Ammon's horn (tissue), 1 donor: ENCODE measurements at places on chromosomes 2 and 18.

DNA sequence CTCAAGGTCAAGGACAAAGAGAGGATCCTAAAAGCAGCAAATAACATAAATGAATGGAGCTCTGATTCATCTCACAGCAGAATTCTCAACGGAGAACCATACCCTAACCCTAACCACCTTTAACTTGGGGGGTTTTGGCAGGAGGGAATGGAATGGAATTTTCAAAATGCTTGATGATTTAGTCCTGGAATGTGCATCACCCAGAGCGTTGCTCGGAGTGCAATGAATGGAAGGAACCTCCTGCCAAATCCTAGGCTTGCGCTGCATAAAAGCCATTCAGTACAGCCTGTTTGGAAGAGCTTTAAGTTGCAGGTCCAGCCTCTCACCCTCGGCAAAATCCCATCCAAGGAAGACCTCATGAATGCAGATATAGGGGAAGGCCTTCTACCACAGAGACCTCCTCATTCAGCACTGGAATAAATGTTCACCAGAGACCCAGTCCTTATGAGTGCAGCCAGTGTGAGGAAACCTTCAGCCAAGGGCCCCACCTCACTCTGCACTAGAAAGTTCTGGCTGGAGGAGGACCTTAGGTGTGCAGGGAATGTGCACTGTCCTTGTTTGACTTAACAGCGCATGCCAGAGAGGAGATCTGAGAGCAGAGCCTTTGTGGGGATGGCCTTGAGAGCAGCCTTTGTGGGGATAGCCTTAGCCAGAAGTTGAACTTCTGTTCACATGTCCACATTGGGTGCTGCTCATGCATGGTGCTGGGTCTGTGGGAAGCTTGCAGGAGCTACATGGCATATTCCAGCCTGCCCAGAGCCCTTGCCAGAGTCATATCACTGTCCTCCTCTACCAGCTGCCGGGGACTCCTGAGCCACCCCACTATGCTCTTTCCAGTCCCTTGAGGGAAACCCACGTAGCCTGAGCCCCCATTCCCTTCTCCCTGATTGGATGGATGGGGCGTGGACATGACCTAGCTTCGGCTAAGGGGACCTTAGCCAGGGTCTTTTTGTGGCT is 30.5 kb downstream of the ASB1 start:
- DNase-seq: no peak

DNA sequence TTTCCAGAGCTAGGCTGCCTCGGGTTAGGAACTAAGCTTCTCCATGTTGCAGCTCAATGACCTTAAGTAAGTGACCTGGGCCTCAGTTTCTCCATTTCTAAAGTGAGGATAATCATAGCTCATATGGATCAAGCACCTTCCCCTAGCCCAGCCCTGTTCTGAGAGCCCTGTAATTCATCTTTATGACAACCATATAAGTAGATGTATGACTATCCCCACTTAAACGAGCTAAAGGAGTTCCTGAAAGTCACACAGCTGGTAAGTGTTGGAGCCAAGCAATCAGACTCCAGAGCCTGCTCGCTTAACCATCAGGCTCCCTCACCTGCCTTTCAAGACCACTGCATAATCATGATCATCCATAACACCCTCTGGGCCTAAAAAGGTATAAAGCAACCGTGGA is 135.4 kb downstream of the SP3 start:
- DNase-seq: no peak

GRCh38 chr2:99389946-99390345 is 52.8 kb downstream of the EIF5B start:
- DNase-seq: no peak

DNA sequence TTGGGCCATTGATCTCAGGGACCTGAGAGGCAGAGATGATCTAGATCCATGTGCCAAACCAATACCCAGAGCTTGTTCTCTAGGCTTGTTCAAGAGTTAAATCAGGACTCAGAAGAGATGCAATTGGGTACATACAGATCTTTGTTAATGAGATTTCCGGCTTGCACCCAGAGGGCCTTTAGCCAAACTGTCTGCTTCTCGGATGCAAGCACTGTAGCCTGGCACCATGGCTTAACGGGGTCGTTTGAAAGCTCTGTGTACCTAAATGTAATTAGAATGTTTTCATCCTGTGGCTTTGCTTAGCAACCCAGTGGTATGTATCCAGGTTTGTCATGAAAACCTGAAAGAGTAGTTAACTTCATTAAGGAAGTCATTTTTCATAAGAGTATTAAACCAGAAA is 94.2 kb downstream of the TPGS2 start:
- DNase-seq: no peak

DNA sequence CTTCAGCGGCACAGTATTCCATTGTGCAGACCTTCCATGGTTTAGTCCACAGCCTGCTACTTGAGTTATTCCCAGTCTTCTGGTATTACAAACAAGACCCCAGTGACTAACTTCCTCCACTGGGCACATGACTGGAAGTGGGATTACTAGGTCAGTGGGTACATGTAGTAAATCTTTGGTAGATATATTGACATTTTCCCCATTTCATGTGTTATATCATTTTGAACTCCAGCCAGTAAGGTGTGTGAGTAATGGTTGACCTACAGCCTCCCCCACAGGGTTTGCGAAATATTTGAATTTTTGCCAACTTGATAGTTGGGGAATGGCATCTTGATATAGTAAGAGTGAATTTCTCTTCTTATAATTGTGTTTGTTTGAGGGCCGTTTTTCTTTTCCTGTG is 58.8 kb downstream of the RNF144A start:
- no peak for DNase-seq

DNA sequence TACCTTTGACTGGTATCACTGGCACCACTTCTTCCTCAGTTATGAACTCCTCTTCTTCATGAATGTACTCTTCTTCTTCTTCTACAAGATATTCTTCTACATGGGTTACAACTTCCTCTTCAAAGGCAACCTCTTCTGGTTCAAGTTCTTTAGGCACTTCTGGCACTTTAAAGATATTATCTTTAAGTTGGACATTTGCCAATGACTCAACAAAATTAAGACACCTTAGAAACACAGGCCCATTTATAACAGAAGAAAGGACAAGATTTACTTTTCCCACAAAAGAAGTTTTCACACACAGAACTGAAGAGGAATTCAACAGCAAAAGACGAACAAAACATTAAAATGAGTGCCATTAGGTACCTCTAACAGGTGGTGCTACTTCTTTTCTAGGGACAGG is 127.3 kb downstream of the TTN start:
- DNase-seq: no peak

DNA sequence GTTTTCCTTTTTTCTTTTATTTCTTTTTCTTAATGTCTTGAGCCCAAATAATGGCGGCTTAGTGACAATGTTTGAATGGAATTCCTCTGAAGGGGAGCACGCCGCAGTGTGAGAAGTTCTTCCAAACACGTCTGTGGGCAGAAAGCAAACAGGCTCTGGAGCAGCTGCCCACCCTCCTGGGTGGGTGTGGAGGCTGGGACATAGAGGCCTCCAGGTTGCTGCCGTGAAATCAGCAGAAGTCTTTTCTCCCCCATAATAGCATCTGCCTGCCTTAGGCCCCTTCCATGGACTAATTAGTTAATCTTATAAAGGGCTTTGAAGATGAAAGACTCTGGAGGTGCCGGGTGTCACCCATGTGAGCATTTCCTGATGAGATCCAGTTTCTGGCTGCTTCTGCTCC is 213.9 kb downstream of the SH3RF3 start:
- DNase-seq: no peak

DNA sequence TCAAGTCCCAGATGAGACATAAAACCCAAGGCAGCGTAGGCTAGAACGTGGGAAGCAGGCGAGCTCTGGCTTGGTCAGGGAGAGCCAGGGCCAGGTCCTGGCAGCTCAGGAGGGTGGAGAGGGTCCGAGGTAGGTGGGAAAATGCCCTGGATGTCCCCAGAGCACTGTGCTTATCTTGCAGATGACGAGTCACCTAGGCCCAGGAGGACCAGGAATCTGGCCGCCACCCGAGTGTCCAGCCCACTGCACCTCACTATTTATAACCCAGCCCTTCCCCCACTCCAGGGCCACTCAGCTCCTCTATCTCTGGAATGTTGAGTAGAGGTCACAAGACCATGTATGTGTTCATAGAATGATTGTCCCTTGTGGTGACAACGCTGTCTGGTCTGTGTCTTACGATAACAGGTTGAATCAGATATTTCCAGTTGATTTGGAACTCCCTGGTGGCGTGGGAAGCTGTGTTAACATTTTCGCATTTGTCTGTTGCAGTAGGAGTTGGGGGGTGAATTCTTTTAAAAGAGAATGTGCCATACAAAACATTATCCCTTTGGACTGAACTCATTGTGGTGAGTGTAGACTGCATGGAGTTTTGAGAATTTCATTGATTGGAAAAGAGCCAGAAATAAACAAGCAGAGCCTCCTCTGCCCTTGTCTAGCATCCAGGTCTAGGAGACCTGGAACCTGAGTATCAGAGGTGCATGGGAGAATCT is 47.5 kb downstream of the EMILIN2 start:
- no peak for DNase-seq

DNA sequence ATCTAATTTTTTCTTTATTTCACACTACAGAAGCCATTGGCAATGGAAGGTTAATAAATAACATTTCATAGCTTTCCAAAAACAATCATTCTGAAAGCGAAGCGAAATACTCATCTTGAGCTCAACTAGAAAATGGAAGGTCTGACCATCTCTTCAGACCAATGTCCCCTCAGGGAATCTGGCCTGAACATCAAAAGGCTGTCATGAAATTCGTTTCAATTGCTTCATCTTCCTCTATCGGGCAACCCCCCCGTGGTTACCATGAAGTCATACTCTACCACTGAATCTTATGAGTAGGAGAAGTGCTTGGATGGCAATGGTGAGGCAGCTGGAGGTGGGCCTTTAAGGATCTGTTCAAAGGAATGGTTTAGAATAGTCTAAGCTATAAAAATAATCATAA is 22.9 kb upstream of the CYTIP start:
- DNase-seq: no peak

- DNase-seq: no peak
Measured at GRCh38 chr2:25614711-25615110, 58.7 kb downstream of the DTNB start.

DNA sequence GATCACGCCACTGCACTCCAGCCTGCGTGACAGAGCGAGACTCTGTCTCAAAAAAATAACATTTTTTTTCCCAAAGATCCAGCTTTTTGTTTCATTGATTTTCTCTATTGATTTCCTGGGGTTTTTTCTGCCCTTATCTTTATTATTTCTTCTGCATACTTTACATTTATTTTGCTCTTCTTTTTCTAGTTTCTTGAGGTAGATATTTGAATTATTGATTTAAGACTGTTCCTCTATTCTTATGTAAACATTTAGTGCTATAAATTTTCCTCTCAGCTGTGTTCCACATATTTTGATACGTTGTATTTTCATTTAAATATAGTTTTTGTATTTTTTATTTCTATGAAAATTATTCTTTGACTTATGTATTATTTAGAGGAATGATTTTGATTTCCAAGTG is 89.8 kb downstream of the TEX51 start:
- DNase-seq: no peak

- no peak for DNase-seq
Measured at GRCh38 chr2:198874472-198874858, 583.3 kb downstream of the SATB2 start.

GRCh38 chr18:22731398-22731797 is 201.7 kb upstream of the RBBP8 start:
- no peak for DNase-seq

DNA sequence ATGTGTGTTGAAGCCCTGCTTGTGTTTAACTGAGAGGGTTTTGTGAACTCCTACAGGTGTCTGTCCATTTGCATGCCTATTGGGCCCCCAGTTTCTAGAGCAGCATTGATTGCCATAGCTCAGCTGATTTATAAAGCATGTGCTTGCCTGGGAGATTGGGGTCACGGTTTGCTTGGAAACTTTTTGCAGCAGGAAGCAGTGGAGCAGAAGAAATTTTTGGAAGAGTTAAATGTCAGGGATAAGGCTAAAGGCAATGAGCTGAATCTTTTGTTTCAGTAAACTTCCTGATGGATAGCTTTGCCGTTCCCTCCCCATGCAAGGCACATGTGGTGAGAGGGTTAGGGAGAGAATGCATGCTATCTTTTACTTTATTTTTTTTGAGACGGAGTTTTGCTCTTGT is 102.2 kb downstream of the PTPRM start:
- DNase-seq: no peak

GRCh38 chr18:10442551-10442971 is 11.9 kb upstream of the APCDD1 start:
- DNase-seq: peak; percentile 89

- no peak for DNase-seq
Measured at GRCh38 chr2:74845991-74846390, 12.1 kb downstream of the HK2 start.

- peak; percentile 88 for DNase-seq
Measured at GRCh38 chr2:235666213-235666781, 172.5 kb downstream of the AGAP1 start.

- DNase-seq: no peak
Measured at GRCh38 chr2:23077596-23077995, 307.4 kb upstream of the KLHL29 start.

DNA sequence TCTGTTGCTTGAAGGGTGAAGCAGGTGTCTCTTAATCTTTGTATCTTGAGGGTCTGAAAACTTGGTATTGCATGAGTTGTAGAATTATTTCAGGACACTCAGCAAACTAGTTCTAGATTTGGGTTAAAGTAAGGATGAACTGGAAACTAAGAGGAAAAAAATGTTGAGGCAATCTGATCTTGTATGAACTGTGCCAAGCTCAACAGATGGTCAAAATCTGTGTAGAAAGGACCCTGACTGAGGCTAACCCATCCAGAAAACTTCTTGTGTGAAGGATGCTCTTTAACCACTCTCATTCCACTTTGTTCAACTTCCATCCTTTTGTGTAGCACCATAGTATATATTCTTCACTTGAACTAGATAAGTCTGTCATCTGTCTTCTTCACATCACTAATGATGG is 861.7 kb downstream of the SLC4A3 start:
- no peak for DNase-seq

DNA sequence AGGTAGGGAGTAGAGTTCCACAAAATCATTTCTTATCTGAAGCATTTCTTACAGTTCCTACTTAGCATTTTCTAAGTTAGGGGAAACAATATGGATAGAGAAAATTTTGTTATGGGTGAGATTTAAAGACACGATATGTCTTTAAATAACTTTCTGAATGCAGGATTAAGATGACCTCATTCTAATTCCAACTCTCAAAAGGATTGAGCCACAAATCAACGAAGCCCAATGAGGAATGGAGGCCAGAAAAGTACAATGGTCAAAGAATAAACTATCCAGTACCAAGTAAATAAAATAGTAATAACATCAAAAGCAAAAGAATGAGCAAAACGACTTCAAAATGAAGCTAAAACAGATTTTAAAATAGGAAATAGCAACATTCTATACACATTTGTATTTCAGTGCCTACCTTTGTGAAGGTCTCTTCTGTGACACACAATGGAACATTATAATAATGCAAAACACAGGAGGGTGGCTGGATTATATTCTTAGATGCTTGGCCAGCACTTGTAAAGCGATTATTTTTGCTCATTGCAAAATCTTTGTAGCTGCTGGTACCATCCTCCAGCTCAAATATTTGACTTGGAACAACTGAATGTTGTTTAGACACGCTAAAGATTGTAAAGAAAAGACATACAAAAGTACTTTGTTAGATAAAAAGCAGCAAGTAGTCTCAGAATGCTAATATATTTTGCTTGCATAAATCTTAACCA is 33.8 kb downstream of the HNRNPLL start:
- DNase-seq: no peak
